ENCODE measurements at places on chromosomes 5 and 9.

- DNase-seq, result no peak
Measured at GRCh38 chr9:93190133-93190525, 6.2 kb downstream of the WNK2 start.

DNA sequence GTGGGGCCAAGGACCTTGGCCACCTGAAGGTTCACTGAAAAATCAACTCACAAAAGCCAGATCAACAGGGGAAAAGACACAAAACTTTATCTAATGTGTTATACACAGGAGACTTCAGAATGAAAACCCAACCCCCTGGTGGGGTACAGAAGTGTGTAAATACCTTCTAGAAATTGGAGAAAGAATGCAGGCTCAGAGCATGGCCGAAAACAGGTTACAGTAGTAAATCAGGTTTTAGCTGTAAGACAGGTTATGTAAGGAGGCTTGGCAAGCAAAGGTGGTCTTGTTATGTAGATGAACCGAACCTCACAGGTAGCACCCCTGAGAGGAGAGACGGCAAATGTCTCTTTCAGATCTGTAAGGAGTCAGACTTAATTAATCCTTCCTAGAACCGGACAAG, 10.0 kb downstream of the CEMIP2 start:
- no peak for DNase-seq

DNA sequence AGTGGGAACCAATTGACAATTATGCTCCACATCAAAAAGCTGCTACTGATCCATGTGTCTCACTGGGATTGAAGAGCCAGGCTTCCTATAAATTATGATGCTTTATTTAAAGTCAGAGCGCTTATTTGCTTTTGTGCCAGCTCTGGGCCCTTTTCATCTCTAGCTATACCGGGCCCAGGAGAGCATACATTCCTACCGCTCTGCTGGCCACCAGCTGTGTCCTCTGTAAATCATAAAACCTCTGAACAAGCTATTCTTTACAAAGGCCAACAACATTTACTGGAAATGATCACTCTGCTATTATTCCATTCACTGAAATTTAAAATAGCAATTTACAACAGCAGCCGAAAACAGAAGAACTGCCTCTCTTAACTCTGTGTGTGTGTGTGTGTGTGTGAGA, 86.6 kb downstream of the ZNF608 start:
- peak; percentile 44 for DNase-seq

DNA sequence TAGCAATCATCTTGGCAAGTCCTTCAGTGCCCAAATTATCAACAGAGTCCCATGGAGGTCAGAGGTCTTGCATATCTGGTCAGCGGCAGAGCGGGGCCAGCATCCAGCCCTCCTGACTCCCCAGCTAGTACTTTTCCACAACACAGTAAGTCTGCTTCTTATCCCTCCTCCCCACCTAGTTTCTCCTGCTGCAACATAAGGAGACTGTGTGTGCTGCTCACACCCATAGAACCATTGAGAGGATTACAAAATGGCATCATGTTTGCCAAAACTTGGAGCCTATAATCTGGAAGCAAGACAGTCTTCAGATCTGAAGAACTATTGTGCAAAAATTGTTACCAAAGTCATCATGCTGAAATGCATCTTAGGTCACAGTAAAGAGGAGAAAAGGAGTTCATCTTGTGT, 125.8 kb upstream of the ZNF366 start:
- DNase-seq, result no peak

GRCh38 chr5:111513131-111513520, 791 bp upstream of the STARD4 start:
- DNase-seq, result no peak

DNA sequence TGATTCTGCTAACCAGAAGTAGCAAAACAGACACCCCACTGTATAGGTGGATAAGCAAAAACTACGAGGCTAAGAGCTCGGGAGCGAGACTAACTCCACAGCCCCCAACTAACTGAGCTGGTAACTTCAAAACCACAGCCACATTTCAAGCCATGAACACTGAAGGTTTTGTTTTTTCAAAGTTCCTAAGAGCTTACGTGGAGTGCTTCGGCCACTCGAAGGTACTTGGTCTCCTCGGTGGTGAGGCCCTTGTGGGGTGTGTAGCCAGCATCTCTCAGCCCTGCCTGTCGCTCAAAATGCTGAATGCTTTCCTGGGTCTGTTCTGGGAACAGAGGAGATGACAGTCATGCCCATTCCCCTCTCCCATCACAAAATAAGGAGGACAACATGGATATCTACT, 11.1 kb downstream of the KIAA1191 start:
- DNase-seq, result no peak

DNA sequence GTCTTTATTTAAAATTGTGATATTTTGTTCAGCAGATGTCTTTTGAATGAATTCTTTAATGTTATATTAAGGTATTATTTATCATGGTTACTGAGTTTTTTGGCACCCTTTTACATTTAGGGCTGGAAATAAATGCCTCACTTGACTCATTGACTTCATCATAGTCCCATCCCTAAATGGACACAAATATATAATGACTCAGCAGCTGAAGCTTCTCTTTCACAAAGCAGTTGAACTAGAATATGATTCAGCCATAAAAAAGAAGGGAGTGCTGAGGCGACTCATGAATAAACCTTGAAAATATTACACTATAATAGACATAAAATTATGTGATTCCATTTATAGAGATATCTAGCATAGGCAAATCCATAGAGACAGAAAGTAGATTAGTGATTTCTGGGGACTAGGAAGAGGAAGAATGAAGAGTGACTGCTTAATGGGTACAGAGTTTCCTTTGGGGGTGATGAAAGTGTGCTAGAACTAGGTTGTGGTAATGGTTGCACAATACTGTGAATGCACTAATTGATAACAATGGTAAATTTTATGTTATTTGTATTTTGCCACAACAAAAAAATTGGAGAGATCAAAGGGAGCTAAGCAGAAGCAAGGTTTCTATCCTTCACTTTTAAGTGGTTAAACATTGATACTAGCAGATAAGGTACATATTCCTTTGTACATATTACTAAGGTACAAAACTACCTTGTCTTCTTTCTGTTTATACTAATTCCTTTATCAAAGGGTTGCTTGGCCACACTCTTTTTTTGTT, 449.6 kb downstream of the NTRK2 start:
- DNase-seq, result peak; percentile 34

GRCh38 chr5:125486634-125487033, 740.2 kb upstream of the ZNF608 start:
- DNase-seq, result peak; percentile 77

DNA sequence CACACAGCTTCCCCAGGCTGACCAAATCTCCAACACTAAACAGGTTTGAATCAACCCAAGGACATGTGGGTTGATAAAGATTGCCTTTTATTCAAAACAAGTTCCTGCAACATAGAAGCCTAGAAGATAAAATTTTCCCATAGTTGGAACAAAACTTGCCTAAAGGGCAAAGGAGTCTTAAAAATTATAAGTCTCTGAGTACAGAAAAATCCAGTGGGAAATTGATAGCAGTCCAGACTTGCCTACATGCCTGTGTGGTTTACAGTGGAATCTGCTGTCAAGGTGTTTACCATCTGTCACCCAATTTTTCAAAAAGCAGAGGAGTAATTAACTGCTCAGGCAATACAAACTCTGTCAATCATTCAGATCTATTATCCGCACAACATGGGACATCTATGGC, 168.2 kb downstream of the PPP2R2B start:
- no peak for DNase-seq

DNA sequence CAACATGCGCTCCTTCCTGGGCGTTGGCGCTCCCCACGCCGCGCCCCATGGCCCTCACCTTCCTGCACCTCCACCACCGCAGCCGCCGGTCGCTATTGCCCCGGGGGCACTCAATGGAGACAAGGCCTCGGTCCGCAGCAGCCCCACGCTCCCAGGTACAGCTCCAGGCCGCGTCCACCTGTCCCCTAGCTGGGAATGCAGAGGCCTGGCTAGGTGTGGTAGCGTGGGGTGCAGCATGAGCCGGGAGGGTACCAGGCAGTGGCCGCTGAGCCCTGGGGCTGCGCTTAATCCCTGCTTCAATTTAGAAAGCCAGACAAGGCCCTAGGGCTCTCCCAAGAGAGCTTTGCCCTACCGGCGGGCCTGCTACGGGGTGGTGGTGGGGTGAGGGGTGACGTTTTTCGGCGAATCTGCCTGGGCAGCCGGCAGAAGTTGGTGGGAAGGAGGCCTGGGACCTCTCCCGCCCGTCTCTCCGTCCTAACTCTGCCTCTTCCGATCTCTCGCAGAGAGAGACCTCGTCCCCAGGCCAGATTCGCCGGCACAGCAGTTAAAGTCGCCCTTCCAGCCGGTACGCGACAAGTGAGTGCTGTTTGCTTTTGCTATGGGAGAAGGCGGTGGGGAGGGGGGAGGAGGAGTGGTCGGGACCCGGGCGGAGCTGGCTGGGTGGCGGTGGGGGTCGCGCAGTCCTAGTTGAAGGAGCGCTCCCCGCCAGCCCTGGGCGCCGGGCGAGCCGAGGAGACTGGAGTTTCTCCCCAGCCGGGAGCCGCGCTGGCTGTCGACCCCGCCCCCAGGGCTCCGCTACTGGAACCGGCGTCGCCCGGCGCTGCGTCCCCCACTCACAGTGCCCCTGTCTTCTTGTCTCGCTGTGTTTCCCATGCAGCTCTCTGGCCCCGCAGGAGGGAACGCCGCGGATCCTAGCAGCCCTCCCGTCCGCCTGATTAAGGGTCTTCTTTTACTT, 4.8 kb downstream of the IRX1 start:
- peak; percentile 65 for DNase-seq

GRCh38 chr5:74310386-74310785, 330.1 kb downstream of the ENC1 start:
- DNase-seq, result peak; percentile 45

DNA sequence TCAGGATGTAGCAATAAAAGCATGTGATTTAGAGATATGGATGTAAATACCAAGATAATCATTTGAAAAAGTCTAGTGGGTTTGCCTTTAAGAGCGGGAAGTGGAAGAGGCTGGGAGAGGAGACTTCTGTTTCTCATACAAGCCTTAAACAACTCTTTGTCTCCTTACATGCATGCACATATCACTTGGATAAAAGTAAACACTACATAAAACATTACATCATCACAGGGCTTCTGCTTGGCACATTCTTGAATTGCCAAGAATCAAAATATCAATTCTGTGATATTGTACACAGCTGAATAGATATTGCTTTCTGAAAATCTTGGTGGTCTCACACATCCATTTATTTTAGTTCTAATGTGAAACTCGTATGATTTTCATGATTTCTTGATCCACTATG, 57.6 kb downstream of the FOXD1 start:
- no peak for DNase-seq

DNA sequence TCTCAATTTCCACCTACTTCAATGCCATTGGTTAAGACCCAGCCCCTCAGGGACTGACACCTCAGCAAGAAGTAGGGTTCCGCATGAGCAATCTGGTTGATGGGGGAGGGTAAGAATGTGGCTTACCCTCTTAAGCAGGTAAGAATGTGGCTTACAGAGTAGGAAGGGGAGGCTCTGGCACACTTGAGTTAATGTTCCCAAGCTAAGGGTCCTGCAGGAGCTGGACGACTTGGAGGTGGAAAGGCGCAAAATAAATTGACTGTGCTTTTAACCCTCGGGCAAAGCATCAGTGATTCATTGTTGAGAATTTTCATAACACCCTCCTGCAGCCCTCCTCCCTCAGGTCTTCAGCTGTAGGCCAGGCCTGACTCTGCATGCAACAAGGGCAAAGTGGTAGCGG, 24.9 kb upstream of the ADRA1B start:
- no peak for DNase-seq

DNA sequence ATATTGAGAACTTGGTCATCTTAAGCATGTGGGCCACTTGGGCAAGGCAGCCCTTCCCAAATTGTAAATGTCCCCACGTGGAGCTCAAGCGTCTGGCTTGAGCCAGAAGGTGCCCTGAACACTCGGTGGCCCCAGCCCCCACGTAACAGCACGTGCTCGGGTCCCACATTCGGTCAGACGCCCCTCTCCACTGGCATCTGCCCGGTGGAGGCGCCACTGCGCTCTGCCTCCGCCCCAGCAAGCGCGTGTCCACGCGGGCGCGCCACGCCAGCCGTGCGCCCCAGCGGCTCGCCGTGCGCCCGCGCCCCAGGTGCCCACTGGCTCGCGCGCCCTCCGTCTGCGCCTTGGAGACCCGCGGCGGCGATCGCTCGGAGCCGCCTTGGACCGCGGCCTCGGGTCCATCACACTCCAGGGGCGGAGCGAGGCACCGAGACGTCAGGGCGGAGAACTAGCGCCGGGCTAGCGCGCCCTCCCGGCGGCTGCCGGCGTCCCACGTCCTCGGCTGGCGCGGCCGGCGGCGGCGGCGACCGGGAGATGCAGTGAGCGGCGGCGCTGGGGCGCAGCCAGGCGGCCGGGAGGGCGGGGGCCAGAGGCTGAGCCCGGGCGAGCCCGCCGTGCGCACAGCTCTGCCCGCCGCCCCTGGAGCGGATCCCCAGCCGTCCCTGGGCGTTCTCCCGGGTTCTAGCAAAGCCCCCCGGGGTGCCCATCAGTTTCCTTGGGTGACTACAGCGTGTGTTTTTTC, at the start of gene PALM2AKAP2:
Gene PALM2AKAP2, plus strand, starts transcription at position 488 of the 742 bp plus-strand sequence. CDS start 291 bp downstream, outside the sequence.
- peak; percentile 82 for DNase-seq

Data from fibroblast of skin of right quadriceps (primary cell).